ENCODE measurements at places on chromosomes 11 and 22.

DNA sequence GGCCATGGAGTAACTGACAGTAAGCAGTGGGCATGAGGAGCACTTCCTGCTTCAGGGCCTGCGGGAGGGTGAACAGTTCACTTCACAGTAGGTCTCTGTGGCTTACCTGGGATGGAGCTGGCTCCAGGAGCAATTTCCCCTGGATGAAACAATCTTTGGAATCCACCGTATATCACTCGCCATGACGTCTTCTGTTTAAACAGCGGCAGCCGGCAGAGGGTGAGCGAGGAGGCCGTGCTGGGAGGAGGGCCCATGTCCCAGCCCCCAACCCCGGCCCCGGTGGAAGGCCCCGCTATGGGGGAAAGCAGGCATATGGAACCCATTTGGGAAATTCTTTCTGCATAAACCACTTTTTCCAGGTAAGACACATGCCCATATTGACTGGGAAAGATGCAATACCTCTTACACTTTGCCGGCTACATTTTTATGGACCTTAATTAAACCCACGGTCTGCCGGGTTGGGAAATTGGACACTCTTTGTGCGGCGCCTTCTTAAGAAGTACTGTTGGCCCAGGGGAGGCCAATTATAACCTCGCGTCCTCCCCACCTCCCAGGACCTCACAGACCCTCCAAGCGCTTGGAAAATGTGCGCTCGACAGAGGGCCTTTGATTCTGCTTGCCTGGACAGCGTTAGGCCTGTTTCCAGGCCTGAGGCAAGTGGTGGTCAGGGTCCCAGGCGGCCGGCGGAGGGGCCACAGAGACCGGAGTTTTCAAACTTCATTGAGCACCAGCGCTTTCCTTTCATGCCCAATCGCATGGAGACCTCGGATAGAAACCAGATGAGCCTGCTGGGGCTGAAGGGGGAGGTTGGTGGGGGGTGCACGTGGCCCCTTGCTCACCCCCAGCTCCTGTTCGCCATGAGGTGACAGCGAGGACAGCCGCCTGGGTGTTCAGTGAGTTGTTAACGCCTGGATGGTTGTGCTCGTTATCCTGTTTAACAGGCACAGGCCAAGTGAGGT lies 40.4 kb downstream of the SMIM38 start:
- DNase-seq: no peak

DNA sequence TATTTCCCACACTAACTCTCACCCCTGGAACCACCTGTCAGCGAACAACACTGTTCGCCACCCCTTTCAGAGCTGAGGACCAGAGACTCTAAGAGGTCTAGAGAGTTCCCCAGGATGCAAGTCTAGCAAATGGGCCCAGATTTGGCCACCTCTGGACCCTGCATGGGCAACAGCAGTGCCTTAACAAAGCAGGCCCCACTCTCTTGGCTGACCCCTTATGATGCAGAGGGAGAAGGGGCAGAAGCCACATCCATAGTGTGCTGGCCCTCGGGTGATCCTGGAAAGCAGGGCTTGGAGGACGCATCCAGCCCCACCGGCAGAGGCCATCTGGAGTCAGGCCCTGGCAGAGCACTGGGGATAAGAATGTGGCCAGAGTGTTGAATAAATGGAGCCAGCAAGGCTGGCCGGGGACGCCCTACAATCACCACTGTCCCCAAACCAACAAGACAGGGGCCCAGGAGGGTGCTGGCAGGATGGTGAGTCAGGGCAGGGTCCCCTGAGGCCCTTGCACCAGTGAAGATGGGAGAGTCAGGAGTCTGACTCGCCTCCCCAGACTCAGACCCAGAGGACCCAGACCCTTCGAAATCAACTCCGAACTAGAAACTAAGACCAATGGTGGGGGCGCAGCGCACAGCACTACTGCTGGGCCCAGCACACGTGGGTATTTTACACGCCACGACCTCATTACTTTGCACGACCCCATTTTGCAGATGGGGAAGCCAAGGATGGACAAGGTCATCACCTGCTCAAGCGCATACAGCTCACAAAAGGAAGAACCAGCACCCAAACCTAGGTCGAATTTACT lies 6.5 kb downstream of the CSNK1E start:
- no peak for DNase-seq

GRCh38 chr22:20031732-20032406 lies 11.0 kb downstream of the TANGO2 start:
- no peak for DNase-seq

- DNase-seq: no peak
These were observed 53.7 kb downstream of the SLC22A12 start for GRCh38 chr11:64644647-64645275.

- no peak for DNase-seq
These were observed 1.4 kb upstream of the DPP3 start for GRCh38 chr11:66478729-66479393.

GRCh38 chr11:108405706-108406105 lies 61.6 kb downstream of the C11orf65 start:
- DNase-seq: no peak

DNA sequence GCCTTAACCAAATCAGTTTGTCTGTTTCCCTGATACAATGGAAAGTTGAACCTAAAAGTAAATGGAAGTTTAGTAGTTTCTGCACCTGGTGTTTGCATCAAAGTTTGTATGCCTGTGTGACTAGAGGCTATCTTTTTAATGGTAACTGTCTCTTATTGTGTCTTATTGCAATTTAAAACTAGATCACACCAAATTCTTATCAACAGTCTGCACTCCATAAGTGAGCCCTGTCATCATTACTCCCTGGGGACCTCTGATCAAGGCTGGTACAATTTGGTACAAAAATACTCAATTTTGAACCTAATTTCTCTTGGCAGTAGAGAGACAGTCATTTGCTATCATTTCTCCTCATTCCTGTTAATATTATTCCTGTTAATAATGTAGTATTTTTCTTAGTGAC lies 38.1 kb downstream of the ARHGAP1 start:
- no peak for DNase-seq

GRCh38 chr11:9893474-9893873 lies 229.6 kb downstream of the SWAP70 start:
- no peak for DNase-seq

GRCh38 chr22:43471606-43472135 lies 59.9 kb downstream of the MPPED1 start:
- DNase-seq: no peak

- no peak for DNase-seq
These were observed 137.5 kb upstream of the SYT13 start for GRCh38 chr11:45423475-45424120.

- DNase-seq: no peak
These were observed 66.1 kb downstream of the SLC36A4 start for GRCh38 chr11:93131709-93132108.

DNA sequence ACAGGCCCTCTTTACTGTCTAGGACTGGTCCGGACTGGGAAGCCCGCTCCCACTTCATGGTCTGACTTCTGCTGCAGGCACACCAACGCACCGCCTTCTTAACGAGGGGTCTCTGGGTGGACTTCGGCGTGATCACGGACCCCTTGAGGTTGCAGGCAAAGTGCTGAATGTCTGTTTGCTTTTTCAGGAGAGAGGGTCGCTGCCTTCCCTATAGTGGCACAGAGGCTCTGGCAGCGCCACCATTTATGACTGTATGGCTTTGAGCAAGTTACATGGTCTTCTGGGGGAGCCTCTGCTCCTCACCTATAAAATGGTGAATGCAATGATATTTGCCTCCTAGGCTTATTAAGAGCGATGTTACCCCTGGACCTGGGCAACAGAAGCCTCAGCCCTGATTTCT lies 1.4 kb upstream of the SCN4B start:
- no peak for DNase-seq

DNA sequence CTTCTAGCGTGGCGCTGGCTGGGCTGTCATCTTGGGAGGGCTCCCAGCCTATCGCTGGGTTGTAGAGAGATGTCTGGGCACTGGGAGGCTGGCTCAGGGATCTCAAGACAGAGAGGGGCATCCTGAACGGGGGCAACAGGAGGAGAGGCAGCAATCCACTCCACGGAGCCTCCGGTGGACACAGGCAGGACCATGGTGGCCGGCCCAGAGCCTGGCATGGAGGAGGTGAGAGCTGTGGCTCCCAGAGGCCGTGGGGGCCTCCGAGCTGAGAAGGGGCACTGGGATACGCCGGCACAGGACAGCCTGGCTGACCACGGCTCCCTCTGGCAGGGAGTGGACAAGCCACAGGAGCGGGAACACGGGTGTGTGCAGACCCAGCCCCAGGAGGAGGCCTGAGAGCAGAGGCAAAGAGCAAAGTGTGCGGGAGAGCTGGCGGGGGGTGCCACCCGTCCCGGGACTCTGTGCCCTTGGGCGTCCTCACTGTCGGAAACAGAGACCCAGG lies 9.1 kb downstream of the MRGPRF start:
- no peak for DNase-seq

- no peak for DNase-seq
These were observed 107.3 kb upstream of the CEP126 start for GRCh38 chr11:101807531-101807930.

DNA sequence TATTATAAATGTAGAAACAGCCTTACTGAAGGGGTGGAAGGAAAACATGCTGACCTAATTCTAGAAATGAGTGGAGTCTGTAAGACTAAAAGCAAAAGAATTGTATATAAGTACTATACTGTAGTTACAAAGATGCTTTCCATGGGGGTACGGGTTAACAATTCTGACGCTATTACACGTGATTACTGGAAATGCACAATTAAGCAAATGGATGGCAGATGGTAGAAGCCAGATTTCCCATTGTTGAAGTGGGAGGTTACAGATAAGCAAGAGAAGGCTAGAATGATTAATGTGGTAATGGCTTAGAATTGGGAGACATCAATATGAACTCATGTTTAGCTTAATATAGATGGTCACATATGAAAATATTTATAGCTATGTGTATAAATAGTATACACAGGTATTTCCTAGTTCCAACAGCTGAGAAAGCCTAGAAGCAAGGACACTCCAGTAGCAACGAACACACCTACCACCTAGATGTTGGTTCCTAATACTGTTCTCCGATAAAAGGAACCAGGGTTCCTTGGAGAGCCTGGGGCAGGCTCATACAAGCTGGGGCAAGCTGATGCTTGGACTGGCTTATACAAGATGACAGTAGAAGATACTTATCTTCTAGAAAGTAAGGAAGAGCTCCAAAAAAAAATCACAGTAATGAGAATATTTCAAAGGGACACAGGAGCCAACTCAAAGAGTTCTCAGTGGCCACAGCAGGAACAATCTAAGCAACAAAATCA lies 13.5 kb downstream of the SMC1B start:
- DNase-seq: no peak

DNA sequence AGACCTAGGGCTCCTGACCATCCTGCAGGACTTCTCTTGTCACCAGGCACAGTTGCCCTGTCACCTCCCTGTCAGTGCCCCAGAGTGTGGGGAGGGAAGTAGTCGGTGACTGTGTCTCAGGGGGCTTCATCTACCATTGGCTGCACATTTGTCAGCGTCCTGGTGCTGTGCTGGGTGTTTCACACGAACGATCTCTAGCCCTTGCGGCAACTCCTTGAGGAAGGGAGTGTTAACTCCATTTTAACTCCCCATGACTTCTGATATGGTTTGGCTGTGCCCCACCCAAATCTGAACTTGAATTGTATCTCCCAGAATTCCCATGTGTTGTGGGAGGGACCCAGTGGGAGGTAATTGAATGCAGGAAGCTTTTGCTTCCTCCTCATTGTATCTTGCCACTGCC lies 7.1 kb downstream of the TSKU start:
- DNase-seq: no peak

DNA sequence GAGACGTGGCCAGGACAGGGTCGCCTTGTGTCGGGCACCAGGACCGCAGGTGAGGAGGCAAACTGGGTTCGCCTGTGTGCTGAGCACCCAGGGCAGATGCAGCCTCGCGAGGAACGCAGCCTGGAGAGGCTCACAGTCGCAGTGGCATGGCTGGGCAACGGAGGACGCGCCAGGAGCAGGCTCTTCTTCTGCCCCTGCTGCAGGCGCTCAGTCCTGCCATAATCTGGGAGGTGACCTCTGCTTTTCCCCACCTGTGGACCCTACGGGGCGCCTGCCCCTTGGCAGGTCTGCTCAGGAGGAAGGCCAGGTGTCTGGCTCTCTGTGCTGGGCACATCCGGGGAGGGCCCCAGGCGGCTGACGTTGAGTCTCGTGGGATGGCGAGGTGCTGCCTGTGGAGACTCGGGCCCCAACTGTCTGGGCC lies 1136.2 kb downstream of the BRD1 start:
- DNase-seq: no peak

- DNase-seq: no peak
These were observed 826 bp upstream of the PTPRJ start for GRCh38 chr11:47979378-47980087.

DNA sequence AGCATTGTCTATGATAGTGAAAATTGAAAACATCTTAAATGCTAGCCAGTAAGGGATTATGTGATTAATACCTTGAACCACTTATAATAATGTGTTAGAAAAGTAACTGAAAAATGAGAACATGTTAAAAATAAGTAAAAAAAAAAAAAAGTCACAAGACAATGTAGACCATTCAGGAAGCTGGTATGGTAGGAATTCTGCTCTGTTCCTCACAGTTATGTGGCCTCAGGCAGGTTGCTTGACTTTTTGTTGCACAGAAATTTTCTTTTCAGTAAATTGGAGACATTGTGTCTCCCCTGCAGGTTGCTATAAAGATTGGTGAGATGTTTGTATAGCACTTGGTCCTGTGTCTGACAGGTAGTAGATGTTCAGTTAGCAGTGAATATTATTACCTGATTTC lies 17.3 kb upstream of the PLET1 start:
- DNase-seq: no peak

DNA sequence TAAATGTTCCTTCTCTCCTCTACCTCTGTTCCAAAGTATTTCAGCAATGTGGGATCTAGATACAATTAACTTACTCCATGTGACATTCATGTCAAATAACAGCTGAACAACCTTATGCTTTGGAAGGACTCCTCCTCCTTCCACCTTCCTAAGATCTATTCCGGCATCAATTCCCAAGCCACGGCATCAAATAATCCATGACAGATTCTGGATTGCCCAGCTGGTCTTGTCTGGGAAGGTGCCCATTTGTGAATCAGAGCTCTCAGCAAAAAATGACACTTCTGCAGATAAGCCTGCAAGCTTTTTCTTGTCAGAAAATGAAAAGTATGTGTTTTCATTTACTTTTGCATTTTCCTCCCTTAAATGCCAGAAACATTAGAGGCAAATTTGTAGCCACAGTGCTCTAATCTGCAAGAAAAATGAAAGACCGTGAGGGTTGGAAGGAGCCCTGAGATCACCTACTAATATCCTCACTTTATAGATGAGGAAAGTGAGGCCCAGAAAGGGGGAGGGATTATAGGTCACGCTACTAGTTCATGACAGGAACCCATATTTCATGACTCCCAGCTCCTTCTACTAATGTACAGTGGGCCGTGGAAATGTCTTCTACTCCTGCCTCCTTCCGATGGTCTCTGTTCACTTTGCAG lies 124.0 kb downstream of the ME3 start:
- DNase-seq: no peak
